Stimulated activated CD8-positive, alpha-beta memory T cell treated with anti-CD3 and anti-CD28 coated beads, Interleukin-4, amount 100 ng/mL, for 4 hours (primary cell): ENCODE measurements at places on chromosomes 6 and 20.

DNA sequence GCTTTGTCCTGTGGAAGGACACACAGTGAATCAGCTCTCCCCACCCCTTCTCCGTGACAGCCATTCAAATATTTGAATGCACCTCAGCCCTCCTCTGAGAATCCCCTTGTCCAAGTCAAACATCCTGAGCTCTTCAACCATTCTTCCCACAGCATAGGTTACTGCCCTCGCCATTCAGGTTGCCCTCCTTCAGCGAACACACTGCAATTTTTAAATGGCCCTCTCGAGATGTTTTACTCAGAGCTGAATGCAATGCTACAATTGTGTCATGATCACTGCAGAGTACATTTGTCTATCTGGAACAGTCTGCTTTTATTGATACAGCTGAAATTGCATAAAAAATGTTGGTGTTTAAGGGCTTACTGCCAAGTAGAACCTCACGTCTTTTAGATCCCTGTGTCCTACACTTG lies 48.9 kb downstream of the SLC2A12 start:
- no peak for DNase-seq

DNA sequence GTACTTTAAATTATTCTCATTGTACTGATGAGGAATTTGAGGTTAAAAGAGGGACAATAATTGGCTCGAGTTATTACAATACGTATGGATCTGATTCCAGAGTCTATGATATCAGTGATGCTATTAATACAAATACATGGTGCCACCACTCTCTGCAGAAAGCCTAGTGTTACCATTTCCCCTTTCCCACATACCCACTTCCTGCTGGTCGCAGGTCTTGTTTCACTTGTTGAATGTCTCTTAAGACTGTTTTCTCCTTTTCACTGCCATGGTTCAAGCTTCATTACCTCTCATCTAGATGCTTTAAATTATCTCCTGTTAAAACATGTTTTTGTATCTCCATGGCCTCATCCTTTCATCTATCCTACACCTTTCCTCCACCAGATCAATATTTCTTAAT lies 62.0 kb downstream of the FHL5 start:
- DNase-seq: no peak

DNA sequence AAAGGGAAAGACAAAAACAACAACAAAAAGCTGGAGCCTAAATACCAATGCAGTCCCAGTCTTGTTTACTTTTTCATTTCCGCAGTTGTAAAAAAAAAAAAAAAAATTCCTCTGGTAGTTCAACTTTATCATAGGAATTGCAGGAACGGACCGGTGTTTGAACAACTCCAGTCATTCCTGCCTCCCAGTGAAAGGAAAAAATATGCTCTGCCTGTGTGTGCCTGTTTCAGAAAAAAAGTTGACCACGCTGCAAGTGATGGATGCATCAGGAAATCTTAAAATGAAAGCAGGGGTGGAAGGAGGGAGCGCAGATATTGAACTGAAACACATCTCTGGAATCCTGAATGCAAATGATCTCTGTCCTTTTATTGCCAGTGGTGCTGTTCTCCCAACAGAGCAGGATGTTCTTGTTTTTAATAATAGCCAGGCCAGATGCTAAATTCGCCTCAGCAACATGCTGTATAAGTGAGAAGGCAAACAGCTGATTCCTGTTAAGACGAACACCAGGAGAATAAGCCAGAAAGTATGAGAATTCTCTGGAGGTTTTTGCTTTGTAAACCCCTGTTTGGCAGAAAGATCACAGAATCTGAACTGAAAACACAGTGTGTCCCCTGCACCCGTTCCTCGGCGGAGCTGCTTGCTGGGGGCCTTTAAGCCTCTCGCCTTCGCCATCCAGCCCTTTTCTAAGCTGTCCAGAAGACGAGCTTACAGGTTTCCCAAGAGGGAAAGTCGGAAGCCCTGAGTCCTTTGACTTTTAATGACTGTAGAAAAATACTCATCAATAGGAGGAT lies 178.4 kb upstream of the SUPT3H start:
- no peak for DNase-seq

DNA sequence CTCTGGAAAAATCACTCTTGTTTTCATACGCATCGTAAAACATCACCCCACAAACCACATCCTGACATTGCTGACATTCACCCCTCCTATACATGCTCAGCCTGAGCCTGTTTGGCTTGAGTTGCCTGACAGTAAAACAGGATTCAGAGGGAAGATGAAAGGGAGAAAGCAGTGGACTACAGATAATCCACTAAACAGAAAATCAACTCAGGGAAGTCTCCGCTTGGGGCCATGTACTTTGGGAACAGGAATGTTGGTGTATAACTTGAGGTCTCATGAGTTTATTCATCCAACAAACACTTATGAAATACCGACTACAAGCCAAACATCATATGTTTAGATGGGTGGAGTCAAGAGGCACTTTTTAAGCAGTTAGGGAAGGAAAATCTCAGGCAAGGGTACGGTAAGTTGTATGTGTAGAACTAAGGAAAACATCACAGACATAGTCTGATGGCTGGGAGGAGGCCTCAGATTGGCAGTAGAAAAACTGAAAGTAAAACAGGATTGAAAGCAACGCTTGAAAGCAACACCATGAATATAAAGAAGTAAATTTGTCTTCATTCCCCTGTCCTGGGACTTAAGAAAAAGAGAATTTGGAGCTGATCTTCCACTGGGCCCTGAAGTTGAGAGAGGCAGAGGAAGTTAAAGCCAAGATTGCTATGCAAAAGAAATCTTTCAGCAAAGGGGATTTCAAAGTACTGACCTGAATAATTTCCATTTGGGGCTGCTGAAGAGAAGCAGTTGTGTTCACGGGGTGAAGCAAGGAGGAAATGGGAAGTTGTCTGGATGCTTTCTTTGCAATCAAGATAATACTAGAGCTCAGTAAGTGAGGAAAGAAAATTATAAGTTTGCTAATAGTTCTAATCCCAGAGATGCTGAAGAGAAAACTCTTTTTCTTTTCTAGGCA lies 28.8 kb downstream of the PDE7B start:
- DNase-seq: peak; percentile 14
